ENCODE measurements at places on chromosomes 2 and 18.

GRCh38 chr2:134218930-134219658, 34.8 kb upstream of the MGAT5 start:
- no peak for DNase-seq

GRCh38 chr2:234158812-234159211, 108.3 kb downstream of the SPP2 start:
- DNase-seq, result no peak

DNA sequence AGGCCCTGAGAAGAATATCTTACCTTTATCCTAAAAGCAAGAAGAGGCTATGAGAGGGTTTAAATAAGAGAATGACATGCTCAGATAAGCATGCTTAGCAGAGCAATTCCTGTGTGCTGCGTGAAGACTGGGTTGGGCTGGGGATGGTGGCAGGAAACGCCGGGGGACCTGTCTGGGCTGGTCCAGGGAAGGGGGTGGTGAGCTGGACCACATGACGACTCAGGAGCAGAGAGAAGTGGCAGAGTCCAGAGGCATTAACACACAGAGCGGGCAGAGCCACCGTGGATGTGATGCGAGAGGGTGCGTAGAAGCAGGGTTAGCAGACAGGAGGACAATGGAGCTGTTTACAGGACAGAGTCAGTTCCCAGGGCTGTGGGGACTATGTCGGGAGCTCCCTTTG, 84.5 kb downstream of the ZBTB7C start:
- DNase-seq, result no peak

DNA sequence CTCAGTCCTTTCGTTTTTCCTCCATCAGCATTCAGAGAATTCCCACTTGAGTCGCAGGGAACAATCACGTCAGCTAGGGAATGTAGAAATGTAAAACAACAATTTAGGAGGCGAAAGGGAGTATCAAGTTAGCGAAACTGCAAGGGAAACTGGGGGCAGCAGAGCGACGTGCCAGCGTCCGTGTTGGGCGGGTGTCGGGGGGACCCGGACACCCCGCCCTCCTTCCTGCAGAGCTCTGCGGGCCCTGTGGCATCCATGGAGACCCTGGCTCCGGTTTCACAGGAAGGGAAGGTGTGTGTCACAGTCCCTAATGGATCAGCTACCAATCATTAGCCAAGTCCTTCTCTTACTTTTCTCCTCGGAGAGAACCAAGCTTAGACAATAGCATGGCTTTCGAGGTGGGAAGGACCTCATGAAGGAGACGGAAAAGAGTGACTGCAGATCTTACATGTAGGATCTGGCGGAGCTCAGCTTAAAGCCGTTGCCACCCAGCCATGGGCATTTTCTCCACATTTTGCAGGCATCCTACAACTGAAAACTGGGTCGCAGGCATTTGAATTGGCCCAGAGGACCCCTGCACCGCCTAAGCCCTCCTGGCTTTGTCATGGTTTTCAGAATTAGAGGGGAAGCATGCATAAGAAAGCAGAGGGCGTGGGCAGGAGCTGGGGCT, 33.7 kb downstream of the SOX11 start:
- DNase-seq, result no peak

- DNase-seq, result no peak
Measured at GRCh38 chr2:217228732-217229131, 368.9 kb upstream of the TNP1 start.
